ENCODE measurements at places on chromosomes 7 and 10.
A peak's percentile ranks its signal among the peaks of the same experiment; 100 is the strongest.

DNA sequence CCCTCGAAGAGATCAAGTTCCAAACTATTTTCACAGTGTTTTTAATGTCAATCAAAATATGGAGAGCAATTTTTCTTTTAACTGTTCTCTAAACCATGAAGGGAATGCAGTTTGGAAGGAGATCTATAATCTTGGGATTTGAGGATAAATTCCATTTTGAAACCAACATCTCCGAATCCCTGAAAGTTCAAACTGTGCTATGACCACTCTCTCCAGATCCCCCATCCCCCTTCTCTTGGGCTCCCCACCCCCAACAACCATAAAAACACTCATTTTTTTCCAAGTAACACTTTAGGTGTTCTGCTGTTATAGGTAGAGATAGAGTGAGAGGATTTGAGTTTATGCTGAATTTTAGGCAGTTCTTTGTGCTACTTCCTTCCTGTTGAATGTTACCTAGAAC is 1.7 kb downstream of the CALD1 start:
- no peak for DNase-seq

DNA sequence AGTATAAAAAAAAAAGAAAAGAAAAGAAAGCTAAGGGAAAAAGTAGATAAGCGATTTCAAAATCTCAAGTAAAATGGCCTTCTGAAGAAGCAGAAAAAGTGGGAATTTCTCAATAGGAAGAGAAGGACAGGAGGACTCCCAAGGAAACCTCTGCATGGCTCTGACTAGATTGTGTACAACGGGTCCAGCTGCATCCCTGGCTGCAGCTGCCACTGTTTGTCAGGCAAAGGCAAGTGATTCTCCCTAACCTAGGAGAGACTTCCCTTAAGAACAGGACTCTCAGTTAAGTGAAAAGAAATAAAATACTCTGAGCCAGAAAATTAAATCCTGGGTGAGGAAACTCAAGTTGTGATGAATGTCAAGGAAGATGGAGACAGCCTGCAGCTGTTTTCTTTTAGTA is 298.6 kb upstream of the KIAA1217 start:
- DNase-seq = no peak

GRCh38 chr10:104274762-104275721 is 6.1 kb downstream of the GSTO2 start:
- no peak for DNase-seq

DNA sequence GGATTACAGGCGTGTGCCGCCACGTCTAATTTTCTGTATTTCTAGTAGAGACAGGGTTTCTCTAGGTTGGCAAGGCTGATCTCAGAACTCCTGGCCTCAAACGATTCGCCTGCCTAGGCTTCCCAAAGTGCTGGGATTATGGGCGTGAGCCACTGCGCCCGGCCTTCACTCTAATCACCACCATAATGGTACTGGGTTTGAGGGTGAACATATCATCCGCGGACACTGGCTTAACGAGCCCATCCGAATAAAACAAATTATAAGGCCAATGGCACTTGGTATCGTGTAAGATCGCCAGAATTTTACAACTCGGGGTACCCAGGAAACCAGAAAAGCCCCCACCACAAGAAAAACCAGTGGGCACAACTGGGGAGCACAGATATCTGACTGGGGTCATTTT is 580 bp downstream of the FAM200A start:
- DNase-seq = no peak

- DNase-seq = no peak
Observed at GRCh38 chr10:77236029-77236428, 401.6 kb downstream of the KCNMA1 start.

DNA sequence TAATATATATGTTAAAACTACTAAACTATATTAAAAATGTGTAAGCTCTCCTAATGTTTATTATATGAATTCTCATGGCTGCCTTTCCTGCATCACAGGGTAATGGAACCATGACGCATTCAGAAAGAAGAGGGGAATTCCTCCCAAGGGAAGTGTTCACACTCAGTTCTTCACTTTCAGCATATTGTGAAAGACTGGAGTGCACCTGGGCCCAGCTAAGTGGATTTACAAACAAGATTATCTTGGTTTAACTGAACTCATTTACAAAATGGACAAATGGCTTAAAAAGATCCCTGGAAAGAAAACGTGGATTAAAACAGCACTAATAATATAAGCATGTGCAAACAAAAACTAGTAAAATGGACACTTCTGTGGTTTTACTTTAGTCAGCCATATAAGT is 149.8 kb downstream of the DOCK4 start:
- DNase-seq = no peak

DNA sequence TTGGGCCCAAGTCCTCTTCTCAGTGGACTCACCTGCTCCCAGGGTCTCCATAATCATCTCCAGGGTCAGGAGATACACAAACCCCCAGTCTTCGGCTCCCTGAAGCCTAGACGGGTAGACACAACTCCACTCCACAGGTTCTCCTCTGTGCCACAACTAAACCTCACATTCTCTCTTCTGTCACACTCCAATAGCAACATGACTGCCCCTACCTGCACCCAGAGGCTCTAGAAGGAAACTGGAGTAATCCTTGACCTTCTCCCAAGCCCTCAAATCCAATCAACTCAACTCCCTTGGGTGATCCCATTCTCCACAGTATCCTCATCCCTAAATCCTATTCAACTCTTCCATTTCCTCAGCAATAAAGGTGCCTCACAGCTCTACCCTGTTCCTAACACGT is 16.2 kb downstream of the HNRNPF start:
- no peak for DNase-seq

GRCh38 chr10:43199684-43200537 is 61.7 kb downstream of the CSGALNACT2 start:
- no peak for DNase-seq

DNA sequence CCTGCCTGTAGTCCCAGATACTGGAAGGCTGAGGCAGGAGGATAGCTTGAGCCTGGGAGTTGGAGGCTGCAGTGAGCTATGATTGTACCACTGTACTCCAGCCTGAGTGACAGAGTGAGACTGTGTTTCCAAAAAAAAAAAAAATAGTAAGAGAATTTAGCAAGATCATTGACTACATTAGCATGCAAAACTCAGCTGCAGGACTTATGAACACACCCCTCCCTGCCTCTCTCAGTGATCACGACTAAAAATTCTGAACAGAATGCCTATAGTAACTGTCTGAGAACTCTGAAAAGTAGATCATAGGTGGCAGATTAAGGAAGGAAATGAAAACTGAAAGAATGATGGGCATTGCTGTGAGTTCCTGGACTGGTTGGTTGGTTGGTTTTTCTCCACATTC is 50.5 kb downstream of the MYL10 start:
- DNase-seq = no peak

GRCh38 chr10:29553544-29554250 is 81.1 kb downstream of the SVIL start:
- DNase-seq = no peak

- DNase-seq = no peak
Observed at GRCh38 chr7:114109721-114110120, 190.9 kb upstream of the PPP1R3A start.

DNA sequence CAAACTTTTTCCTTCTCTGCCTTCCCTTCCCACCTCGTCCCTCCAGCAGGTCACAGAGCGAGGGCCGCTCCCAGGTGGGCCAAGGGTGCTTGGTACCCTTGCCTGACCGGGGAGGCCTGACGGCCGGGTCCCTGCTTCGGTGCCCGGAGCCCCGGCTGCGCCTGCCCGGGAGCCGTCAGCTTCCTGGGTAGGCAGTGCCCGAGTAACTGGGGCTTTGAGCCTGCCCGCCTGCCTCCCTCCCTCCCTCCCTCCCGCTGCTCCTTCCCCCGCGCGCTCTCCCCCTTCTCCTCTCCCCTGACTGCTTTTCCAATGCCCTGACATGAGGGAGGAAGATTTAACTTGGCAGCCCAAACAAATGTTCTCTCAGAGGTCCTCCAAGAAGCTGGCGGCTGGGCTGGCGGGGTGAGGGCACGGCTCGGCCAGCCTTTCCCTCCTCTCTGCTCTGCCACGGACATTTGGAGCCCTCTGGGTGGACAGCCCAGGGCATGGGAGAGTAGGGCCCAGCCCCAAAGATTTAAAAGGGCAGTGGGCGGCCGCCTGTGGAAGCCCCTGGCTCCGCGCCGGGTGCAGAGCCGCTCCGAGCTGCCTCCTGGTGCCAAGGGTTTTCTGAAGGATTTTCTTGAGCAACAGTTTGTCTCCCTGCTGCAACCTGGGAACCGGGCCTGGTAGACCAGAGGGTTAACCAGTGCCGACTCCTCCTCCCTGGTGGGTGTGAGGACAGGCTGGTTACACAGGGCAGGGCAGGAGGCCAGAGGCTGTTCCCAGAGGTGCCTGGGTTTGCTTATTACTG is 2.0 kb downstream of the ZMIZ1 start:
- DNase-seq = peak; percentile 53

GRCh38 chr10:80324086-80324485 is 32.5 kb downstream of the DYDC1 start:
- no peak for DNase-seq

DNA sequence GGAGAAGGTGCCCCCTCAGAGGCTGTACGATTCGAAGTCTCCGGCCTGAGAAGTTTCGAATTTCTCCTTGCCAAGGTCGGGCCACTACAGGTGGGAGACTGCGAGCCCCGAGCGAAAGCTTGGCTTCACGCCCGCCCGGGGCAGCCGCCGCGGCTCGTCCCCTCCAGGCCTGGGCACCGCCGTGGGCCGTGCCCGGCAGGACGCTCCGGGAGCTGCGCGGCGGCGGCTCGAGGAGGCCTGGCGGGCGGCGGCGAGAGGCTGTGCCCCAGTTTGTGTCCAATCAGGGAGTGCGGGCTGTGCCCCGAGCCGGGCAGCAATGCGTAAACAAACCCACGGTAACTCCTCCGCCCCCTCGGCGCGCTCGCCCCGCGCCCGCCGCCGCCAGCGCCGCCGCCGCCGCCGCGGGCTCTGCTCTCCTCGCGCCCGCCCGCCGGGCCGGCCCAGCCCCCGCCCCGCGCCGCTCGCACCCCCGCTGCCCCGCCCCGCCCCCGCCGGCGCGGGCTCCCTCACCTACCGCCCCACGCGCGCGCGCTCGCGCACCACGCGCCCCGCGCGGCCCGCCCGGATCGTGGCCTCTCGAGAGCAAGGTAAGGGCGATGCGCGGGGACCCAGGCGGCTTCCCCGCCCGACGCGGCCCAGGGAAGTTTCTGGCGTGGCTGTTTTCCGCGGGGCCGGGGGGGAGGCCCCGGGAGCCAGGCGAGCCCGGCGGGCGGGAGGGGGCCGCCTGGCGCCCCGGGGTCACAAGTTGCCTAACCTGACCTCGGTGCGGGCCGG is 57.8 kb upstream of the PCGF5 start:
- DNase-seq = no peak

GRCh38 chr10:110834629-110835301 is 37.0 kb upstream of the PDCD4 start:
- DNase-seq = no peak

DNA sequence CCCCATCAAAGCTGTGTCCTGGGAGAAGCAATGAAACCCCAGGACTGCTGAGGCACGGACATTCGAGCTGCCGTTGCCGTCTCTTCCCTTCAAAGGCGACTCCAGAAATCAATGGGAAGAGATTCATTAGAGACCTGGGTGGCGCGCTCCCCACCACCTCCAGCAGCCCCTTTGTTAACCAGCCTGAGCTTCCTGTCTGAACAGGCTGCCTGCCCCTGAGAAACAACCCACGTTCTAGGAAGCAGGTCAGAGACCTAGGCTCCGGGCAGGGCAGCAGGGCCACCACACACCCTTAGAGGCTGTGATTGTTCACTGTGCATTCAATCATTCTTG is 110.9 kb upstream of the PPIF start:
- no peak for DNase-seq

- DNase-seq = no peak
Observed at GRCh38 chr7:134440067-134440466, 18.8 kb downstream of the AKR1B1 start.

GRCh38 chr7:495761-496321 is 23.8 kb downstream of the PDGFA start:
- DNase-seq = no peak

Data from esophagus squamous epithelium (tissue), 5 donors.